ENCODE measurements at places on chromosomes 16 and 17.

DNA sequence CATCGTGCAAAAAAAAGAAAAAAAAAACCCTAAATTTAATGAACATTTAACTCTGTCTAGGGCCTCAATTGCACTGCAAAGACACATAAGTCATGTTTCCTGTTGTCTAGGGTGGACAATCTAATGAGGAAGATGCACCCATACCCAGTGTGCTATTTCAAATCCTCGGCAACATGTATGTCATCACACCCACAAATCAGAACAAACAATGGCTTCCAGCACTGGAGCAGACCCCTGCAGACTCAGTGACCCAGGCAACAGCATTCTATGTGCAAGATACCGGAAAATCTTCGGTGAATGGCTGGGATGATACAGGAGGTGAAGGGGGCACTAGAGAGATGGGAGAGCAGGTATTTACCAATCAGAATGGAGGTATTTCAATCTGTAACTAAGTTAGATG, 221.7 kb upstream of the XYLT1 start:
- no peak for DNase-seq

DNA sequence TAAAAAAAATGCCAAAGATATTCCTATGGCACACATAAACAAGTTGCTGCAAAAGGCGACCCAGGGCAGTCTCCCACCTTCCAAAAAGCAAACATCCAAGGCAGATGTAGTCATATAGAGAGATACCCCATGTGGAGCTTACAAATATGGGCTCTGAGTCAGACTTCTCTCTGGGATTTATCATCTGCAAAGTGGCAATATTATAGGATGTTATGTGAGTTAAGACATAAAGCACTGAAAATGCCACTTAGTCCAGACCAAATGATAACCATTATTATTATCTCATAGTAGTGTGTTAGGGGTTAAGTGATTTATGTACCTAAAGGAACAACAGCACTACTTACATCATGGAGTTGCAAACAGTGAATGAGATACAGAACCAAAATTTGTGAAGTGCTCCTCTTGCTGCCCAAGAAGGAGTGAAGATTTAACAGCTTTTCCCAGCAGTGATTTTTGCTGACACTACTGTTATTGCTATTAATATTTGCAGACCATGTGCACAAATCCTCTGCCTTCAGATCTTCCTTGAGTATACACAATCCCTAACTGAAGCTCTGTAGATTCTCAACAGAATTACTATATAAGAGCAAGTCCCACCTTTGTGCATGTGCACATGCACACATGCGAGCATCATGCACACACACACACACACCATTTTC, 560.0 kb upstream of the SALL1 start:
- peak; percentile 4 for DNase-seq

- no peak for DNase-seq
Observed at GRCh38 chr16:10065019-10065418, 117.2 kb downstream of the GRIN2A start.

- no peak for DNase-seq
Observed at GRCh38 chr17:3556916-3557767, 470 bp downstream of the TRPV3 start.

DNA sequence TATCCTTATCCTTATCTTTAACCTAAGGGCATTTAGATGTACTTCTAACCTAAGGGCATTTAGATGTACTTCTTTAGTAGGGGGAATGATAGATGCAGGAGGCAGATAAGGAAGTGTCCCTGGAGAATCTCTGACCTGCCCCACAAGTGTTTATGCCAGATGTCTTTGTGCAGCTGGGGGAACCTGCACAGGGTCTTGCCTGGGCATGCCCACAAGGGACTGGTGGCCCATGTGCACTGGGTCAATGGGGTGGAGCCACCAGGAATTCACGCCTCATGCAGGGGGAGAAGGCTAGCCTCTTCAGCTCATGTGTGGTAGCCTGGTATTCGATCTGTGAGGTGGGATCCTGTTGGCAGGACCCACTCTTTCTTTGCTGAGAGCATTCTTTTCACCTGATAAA, 38.0 kb downstream of the CA10 start:
- no peak for DNase-seq

- no peak for DNase-seq
Observed at GRCh38 chr16:49654425-49654824, 201.5 kb downstream of the ZNF423 start.

DNA sequence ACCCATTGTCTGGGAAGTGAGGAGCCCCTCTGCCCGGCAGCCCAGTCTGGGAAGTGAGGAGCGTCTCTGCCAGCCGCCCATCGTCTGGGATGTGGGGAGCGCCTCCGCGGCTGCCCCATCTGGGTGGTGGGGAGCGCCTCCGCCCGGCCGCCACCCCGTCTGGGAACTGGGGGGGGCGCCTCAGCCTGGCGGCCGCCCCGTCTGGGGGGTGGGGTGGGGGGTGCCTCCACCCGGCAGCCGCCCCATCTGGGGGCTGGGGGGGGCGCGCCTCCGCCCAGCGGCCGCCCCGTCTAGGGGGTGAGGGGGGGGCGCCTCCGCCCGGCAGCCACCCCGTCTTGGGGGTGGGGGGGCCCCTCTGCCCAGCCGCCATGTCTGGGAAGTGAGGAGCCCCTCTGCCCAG, 78.4 kb downstream of the RPGRIP1L start:
- DNase-seq, result no peak

- DNase-seq, result no peak
Observed at GRCh38 chr16:4142268-4142667, 26.0 kb upstream of the ADCY9 start.

DNA sequence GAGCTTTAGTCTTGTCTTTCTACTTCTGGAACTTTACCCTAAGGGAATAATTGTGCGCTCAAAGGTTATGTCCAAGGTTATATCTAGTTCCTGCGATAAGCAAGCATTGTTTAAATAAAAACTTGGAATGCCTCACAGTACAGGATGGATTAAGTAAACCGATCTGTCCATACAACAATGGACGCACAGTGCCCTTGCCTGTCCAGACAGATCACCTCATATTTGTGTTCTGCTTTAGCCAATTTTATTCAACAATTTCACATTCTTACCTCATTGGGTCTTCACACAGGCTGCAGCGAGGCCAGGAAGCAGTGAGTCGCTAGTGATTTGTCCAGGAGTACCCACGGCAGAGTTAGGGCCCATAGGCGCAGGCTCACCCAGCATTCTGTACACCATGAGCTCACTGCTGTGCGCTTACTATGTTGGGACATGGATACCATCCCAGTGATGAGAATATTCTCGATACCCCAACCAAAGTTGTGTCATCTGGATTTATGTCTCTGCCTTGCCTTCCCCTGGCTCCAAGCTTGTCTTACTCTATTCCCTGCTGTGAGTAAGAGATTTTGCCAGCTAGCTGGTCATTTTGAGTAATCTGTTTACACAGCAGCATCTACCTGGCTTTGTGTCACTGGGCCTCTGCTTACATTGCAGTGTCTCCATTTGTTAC, 39.8 kb downstream of the USP43 start:
- DNase-seq, result no peak

- DNase-seq, result no peak
Observed at GRCh38 chr16:51404386-51404785, 253.3 kb upstream of the SALL1 start.

DNA sequence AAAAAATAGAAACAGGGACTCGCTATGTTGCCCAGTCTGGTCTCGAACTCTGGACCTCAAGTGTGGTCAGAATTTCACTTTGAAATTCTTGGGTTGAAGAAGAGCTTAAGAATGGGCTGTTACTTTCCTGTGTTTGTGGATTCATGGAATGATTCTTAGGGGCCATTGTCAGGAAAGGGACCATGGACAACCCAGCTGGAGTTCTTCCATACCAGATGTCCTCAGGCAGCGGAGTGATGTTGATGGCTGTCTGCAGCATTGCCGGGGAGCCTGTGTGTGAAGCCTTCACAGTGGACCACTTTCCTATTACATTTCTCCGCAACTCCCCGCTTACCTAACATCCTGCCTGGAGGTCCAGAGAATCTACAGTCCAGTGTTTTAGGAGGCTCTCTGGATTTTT, 145.9 kb downstream of the CLEC16A start:
- DNase-seq, result no peak

GRCh38 chr16:1425616-1426370, 5.1 kb upstream of the PERCC1 start:
- DNase-seq, result no peak

GRCh38 chr17:61203671-61204131, 195.9 kb upstream of the TBX2 start:
- no peak for DNase-seq

- peak; percentile 20 for DNase-seq
Observed at GRCh38 chr17:58786586-58787295, 31.1 kb downstream of the PPM1E start.

DNA sequence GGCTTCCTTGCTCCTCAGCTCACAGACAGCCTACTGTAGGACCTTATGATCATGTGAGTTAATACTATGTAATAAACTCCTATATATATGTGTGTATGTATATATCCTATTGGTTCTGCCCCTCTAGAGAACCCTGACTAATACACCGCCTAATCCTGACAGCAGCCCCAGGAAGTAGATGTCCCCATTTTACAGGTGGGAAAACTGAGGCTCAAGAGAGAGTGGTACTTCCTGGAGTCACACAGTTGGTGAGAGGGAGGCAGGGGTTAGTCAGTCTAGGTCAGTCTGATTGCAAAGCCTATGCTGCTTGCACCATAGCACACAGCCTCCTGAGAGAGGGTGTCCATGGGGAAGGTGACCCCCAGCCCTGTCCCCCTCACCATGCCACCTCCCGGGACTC, 42.7 kb upstream of the C16orf82 start:
- no peak for DNase-seq

DNA sequence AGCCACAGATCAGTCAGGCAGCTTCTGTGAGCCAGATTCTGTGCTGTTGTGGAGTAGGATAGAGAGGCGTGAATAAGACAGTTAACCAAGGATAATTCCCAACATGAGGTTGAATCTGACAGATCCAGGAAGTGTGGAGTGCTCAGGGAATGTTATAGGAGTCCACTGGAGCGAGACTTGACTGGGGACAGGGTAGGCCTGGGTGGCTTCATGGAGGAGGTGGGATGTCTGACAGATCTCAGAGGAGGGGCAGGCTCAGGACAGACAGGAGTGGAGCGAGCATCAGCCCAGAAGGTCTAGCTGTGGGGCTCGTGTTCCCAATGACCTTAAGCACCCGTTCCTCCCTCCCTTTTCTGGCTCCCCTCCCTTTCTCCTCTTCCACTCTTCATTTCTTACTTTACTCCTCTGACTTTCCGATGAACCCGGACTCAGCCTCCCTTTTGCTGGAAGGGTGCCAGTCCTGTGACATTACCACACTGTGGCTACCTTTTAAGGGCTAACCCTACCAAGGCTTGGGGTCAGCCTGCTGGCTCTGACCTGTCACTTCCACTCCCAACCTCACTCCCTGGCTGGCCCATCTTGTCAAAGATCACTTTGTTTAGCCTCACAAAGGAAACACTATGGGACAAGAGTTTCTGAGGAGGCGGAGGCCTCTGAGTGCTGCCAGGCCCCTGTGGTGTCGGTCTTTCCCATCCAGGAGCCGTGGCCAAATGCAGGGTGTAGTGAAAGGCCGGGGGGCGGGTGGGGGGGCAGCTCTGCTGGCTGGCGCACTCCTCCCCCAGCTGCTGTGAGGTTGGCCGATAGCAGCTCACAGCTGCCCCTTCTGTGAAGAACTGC, 28.5 kb upstream of the EFCAB13 start:
- DNase-seq, result no peak

Measured in NCI-H345 (cell line).